ENCODE measurements at places on chromosomes 4 and X.

DNA sequence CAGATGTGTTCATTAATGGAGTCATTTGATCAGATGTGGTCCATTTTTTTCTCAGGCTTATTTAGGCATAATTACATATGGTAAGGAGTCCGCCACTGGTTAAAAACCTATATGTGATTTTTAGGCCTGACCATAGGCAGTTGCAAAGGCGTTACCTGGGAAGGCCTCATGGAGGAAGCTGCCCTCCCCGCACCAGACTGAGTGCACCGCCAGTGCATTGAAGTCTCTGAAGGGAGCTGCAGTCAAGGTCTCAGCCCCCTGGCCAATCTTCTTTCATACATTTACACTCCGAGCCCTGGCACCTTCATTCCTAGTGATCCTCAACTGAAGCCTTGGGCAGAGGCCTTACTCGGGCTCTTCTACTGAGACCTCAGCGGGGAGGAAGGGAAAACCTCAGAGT lies 898.2 kb upstream of the AGA start:
- DNase-seq: no peak

DNA sequence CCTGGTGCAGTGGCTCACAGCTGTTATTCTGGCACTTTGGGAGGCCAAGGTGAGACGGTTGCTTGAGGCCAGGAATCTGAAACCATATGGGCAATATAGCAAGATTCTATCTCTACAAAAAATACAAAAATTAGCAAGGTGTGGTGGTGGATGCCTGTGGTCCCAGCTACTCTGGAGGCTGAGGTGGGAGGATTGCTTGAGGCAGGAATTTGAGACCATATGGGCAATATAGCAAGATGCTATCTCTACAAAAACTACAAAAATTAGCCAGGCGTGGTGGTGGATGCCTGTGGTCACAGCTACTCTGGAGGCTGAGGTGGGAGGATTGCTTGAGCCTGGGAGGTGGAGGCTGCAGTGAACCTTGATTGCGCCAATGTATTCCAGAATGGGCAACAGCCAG lies 2.3 kb downstream of the ADGRG4 start:
- no peak for DNase-seq

DNA sequence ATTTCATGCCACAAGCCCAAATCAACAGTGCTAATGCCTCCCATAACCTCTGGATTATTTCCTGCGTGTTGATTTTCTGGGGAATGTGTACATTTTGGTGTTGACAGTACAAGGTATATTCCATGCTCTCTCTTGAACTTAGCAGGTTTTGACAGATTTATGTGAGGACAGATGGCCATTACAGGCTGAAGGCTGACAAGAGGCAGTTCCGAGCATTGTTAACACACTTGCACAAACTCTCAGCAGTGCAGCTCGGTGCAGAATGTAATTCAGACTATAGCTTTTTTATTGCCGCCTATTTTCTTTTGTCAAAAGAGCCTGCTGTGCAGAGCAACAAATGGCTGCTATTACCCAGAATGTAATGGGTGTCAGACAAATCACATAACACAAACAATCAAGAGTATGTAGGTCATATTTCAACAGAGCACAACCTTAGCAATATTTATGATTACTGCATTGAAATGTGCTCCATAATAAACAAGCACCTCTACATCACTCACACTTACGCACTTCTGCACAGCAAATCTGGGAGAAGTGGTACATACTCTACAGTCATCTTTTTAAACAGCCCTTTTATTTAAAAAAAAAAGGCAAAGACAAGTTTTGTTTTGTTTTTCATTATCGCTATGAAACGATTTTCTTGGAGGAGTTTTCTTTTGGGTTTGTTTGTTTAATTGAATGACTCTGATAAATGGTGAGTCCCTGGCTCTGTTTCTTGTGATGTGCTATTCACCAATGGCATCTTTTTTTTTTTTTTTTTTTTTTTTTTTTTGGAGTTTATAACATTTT lies 71.6 kb downstream of the PPARGC1A start:
- no peak for DNase-seq

- no peak for DNase-seq
These were observed 378.6 kb downstream of the UNC5C start for GRCh38 chr4:95170176-95170575.

GRCh38 chrX:109911046-109911445 lies 91.9 kb upstream of the TMEM164 start:
- DNase-seq: no peak

- no peak for DNase-seq
These were observed 140.8 kb upstream of the TRPC5 start for GRCh38 chrX:112223391-112223790.

GRCh38 chr4:24799544-24800324 lies 4.4 kb downstream of the SOD3 start:
- no peak for DNase-seq

GRCh38 chr4:40627540-40627939 lies 2.1 kb downstream of the RBM47 start:
- no peak for DNase-seq

DNA sequence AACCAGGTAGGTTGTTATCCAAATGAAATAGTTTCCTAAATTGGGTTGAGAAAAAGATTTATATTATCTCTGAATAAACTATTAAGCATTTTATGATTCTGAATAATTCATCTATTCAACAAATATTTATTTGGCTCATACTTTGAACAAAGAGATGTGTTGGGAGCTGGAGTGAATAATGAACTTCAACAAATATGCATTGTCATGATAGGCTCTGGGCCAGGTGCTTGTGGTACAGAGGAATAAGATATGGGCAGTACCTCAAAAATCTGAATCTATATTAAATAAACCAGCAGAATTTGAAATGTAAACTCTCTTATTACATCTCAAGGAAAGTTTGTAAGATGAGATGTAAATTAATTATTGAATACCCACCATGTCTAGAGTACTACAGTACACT lies 75.7 kb upstream of the DCLK2 start:
- DNase-seq: no peak

- no peak for DNase-seq
These were observed 175.2 kb upstream of the CPEB2 start for GRCh38 chr4:14827111-14827510.

DNA sequence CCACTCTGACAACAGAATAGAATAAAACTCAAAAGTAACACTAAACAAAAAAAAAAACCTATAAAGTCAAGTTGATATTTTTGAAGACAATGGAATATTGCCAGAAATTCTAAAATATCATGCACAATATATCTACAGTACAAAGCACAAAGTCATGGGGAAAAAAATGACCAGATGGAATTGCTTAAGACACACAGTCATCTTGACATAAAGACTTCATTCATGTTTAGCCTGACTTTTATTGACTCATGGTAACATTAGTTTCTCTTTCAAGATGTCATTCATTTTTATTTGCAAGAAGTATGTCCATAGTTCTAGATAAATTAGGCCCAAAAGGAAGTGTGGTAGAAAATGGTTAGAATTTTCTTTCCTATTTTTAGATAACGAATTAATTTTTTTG lies 259.1 kb downstream of the CAMK2D start:
- DNase-seq: no peak

- no peak for DNase-seq
These were observed 99.5 kb upstream of the ITM2A start for GRCh38 chrX:79466636-79467035.

DNA sequence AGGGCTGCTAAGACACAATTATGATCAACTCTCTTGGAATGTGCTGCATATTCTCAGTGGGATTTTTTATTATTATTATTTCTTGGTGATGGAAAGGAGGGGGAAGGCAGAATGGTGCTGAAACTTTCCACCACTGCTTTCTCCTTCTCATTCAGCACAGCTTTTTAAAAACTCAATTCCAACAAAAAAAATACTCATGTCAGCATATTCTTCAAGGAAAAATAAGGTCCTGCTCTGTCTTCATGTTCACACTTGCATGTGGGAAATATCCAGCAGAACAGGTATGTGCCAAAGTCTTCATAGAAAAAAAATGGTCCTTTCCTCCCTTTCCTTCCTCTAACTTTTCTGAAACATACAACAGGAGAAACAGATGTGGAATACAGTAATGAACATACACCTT lies 144.0 kb upstream of the ADAMTS3 start:
- DNase-seq: no peak

GRCh38 chrX:50613846-50614245 lies 143.2 kb upstream of the DGKK start:
- DNase-seq: no peak

- DNase-seq: no peak
These were observed 1100.0 kb upstream of the SLIT2 start for GRCh38 chr4:19151684-19152083.

GRCh38 chr4:957231-957580 lies 16.2 kb downstream of the DGKQ start:
- DNase-seq: no peak

GRCh38 chr4:125368146-125368545 lies 53.4 kb downstream of the FAT4 start:
- DNase-seq: no peak
